ENCODE measurements at places on chromosomes 13 and 19. TPM values are rescaled to one million over a fixed set of nuclear protein-coding genes. Genes with fewer than 3 reads are reported as not detected.
A peak's percentile ranks its signal among the peaks of the same experiment; 100 is the strongest.

DNA sequence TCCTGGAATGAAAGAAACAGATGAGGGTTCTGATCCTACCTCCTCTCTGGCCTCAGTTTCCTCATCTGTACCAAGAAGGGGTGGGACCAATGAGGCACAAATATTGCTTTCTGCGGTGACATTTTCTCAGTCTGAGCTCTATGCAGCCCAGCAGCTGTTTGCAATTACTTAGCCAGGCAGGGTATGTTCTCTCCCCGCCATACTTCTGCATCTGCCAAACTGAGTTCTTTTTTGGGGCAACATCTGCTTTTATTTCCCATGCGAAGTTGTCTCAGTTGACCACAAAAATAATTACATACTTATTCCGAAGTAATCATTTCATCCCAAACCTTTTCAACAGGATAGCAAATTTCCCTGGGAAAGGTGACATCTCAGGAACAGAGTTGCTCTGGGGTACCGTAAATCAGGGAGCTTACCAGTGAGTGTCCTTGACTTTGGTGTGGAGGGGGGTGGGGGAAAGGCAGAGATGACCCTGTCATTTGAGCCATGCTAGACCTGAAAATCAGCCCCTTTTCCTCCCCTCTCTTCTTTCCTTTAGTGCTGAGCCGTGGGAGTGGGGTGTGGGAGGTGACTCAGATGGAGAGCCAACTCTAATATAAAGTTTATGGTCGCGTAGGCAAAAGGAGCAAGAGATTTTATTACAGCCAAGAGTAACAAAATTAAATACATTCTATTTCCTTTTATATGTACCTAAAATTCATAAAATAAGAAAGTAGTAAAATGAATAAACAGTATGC lies 165.7 kb upstream of the KL start:
- no peak for DNase-seq
- H3K4me3 ChIP-seq = no peak overlapping the region
- no peaks in the 10 kb centered on the region for H3K4me1 ChIP-seq
- no peak overlapping the region for H3K27ac ChIP-seq

- peak overlapping the region; percentile 70 for H3K27ac ChIP-seq
- no peak overlapping the region for H3K4me3 ChIP-seq
- DNase-seq = no peak
Observed at GRCh38 chr19:15296353-15296752, 36.0 kb downstream of the BRD4 start.

CNFN gene
- not detected for total RNA-seq

DNA sequence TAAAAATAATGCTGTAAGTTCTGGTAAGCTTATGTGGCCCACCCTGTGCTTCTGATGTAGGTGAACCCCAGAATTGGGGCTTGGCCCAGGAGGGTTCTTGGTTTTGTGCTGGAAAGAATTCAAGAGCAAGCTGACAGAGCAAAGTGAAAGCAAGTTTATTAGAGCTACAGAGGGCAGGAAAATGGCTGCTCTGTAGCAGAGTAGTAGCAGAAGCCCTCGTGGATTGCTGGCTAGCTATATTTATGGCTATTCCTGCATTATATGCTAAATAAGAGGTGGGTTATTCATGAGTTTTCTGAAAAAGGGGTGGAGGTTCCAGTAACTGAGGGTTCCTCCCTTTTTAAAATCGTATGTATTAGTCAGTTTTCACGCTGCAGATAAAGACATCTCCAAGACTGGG lies 20.6 kb upstream of the ZNF599 start:
- no peak overlapping the region for H3K4me3 ChIP-seq
- H3K27ac ChIP-seq = no peak overlapping the region
- H3K4me1 ChIP-seq = no peaks in the 10 kb centered on the region
- no peak for DNase-seq

DNA sequence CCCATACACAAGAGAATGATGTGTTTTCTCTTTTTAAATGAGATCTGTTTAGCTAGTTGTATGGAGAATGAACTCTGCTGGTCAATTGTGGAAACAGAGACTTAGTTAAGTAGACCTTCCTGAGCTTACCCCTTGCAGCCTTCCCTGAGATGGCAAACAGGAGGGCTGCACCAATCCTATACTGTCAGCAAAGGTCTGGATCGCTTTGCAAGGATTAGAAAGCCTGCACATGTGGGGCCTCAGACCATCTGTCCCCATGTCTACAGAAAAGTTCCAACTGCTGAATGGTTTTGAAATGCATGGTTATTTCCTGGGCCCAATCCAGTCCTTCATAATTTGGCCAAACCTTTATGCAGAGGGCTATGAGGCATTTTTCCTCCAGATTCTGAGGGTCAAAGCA lies 183.9 kb upstream of the SLC10A2 start:
- no peak overlapping the region for H3K27ac ChIP-seq
- no peaks in the 10 kb centered on the region for H3K4me1 ChIP-seq
- DNase-seq = no peak
- H3K36me3 ChIP-seq = no peaks in the 10 kb centered on the region

EDNRB gene
- total RNA-seq = 15.8 TPM

GRCh38 chr13:111855191-111855590 lies 211.8 kb upstream of the SOX1 start:
- DNase-seq = no peak
- H3K27ac ChIP-seq = no peak overlapping the region
- H3K4me1 ChIP-seq = no peaks in the 10 kb centered on the region
- H3K4me3 ChIP-seq = no peak overlapping the region

STOML3 gene
- not detected for total RNA-seq

- DNase-seq = no peak
- no peaks in the 10 kb centered on the region for H3K36me3 ChIP-seq
- H3K4me3 ChIP-seq = no peak overlapping the region
- no peaks in the 10 kb centered on the region for H3K4me1 ChIP-seq
- H3K27ac ChIP-seq = no peak overlapping the region
- H3K27me3 ChIP-seq = no peaks in the 10 kb centered on the region
Observed at GRCh38 chr13:37344056-37344455, 238.6 kb upstream of the CSNK1A1L start.

RXFP2 gene
- not detected for total RNA-seq

DNA sequence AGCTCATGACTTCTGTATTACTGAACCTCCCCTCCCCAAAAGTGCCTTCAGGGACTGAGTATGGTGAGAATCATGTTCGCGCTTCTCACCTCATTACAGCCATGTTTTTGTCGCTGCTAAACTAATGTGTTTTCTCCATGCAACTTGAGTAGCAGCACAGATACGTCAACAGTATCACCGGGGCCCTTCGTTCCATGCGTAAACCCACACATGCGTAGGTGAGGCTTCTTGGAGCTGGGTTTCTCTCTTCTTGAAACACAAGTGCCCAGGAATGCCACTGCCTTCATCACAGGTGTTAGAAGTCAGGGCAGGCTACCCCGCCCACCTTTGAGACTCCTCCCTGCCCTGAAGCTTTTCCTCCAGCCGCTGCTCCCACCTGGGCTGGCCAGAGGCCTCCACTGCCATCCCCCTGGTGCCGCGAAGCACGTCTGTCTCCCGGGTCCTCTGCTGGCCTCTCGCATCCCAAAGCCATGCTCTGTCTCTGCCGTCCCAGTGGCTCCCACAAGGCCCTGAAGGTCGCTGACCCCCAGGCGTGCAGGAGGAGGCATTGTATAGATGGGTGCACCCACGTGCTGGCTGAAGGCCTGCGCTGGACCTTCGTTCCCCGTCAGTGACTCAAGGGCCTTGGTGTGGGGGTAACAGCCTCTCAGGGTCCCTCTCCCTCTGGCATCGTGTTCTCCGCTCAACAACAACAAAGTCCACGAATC lies 135.3 kb upstream of the MCF2L start:
- peaks cover 90% of the 10 kb centered on the region for H3K36me3 ChIP-seq
- no peaks in the 10 kb centered on the region for H3K27me3 ChIP-seq
- no peaks in the 10 kb centered on the region for H3K4me1 ChIP-seq
- no peak for DNase-seq
- no peak overlapping the region for H3K27ac ChIP-seq
- H3K4me3 ChIP-seq = no peak overlapping the region

GNG8 gene
- not detected for total RNA-seq

DNA sequence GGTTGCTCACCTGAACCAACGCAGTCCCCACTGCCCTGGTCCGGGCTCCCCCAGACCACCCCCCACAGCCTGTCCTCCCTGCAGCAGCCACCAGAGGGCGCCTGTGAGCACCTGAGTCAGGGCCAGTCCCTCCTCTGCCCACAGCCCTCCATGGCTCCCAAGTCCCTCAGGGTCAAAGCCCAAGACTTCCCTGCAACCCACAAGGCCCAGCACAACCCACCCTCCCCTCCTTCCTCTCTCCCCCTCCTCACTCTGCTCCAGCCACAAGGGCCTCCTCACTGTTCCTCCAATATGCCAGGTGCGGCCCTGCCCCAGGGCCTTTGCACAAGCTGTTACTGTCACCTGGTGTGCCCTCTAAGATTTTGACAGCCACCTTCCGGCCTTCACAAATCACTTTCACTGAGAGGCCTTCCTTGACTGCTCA lies 10.9 kb downstream of the GNA15 start:
- no peaks in the 10 kb centered on the region for H3K36me3 ChIP-seq
- peaks cover 21% of the 10 kb centered on the region for H3K4me1 ChIP-seq

ZNF135 gene
- 3.5 TPM for total RNA-seq

DNA sequence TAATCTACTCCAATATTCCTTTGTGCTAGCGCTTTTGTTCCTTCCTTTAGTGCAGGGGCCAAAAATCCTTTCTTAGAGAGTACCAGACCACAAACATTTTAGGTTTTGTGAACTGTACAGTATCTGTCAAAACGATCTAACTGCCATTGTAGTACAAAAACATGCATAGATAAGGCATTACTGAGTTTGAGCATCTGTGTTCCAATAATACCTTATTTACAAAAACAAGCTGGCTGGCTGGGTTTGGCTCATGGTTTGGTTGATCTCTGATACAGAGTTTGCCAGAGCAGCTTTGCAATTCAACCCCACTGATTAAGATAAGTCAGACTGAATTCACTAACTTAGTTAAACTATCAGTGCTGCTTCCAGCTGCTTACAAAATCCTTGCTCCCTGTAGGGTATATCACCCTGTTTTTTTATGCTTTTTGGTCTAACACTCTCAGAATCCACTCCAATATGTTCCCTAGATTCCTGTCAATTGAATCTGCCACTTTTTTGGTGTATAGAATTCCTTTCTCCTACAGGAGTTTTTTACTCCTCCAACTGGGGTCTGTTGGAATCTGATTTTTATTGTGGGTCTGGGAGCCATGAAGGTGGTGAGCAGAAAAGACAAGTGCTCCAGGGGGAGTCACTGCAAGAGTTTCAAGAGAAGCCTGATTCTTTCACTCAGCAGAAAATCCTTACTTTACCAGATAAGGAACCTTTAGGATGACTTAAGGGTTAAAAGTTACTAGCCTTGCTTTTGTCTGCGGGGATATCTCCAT lies 1399.4 kb downstream of the EFNB2 start:
- H3K27ac ChIP-seq = no peak overlapping the region
- DNase-seq = no peak
- no peaks in the 10 kb centered on the region for H3K36me3 ChIP-seq
- H3K4me3 ChIP-seq = no peak overlapping the region
- no peaks in the 10 kb centered on the region for H3K4me1 ChIP-seq
- no peaks in the 10 kb centered on the region for H3K27me3 ChIP-seq

- no peak overlapping the region for H3K27ac ChIP-seq
- no peak for DNase-seq
- no peaks in the 10 kb centered on the region for H3K27me3 ChIP-seq
- no peaks in the 10 kb centered on the region for H3K36me3 ChIP-seq
- no peak overlapping the region for H3K4me3 ChIP-seq
Observed at GRCh38 chr13:22455036-22455435, 725.7 kb upstream of the SGCG start.

DNA sequence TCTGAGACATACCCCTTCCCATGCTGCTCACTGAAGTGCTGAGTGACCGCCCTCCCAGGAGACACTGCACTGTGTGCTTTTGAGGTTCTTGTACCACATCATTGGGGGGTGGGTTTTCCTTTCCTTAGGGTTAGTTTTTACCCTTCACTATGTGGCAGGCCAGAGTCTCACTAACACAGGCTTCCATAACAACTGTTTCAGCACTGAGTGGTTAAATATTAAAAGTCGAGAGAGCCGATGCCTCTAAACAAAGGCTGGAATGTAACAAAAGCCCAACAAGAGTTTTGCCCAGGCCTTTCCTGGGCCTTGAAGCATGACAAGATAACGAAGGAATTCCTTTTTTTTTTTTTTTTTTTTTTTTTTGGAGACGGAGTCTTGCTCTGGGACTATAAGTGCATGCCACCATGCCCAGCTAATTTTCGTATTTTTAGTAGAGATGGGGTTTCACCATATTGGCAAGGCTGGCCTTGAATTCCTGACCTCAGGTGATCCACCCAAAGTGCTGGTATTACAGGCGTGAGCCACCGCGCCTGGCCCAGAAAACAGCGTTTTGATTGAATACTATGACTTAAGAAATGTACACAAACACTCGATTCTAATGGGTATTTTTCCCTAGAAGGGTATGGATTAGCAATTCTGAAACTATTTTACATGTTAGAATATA lies 46.5 kb downstream of the ZNF823 start:
- no peaks in the 10 kb centered on the region for H3K36me3 ChIP-seq
- no peak overlapping the region for H3K4me3 ChIP-seq
- no peak overlapping the region for H3K27ac ChIP-seq
- no peaks in the 10 kb centered on the region for H3K27me3 ChIP-seq

- H3K4me1 ChIP-seq = no peaks in the 10 kb centered on the region
- no peak overlapping the region for H3K4me3 ChIP-seq
- peaks cover 75% of the 10 kb centered on the region for H3K36me3 ChIP-seq
- no peaks in the 10 kb centered on the region for H3K27me3 ChIP-seq
- no peak for DNase-seq
Observed at GRCh38 chr19:50266041-50266440, 62.6 kb downstream of the MYH14 start.

- H3K4me1 ChIP-seq = peaks cover 9% of the 10 kb centered on the region
- no peaks in the 10 kb centered on the region for H3K36me3 ChIP-seq
- peaks cover 99% of the 10 kb centered on the region for H3K27me3 ChIP-seq
- DNase-seq = no peak
- H3K27ac ChIP-seq = no peak overlapping the region
Observed at GRCh38 chr19:41922585-41922984, 5.7 kb downstream of the ERFL start.

GRCh38 chr13:27309967-27310598 lies 39.5 kb downstream of the RASL11A start:
- no peaks in the 10 kb centered on the region for H3K36me3 ChIP-seq
- no peak overlapping the region for H3K27ac ChIP-seq
- H3K27me3 ChIP-seq = no peaks in the 10 kb centered on the region
- H3K4me3 ChIP-seq = no peak overlapping the region

ZNF382 gene
- 0.29 TPM for total RNA-seq

- no peak overlapping the region for H3K4me3 ChIP-seq
- no peaks in the 10 kb centered on the region for H3K4me1 ChIP-seq
- no peak overlapping the region for H3K27ac ChIP-seq
- DNase-seq = peak; percentile 20
- no peaks in the 10 kb centered on the region for H3K36me3 ChIP-seq
- H3K27me3 ChIP-seq = no peaks in the 10 kb centered on the region
Observed at GRCh38 chr13:87779426-87779825, 108.3 kb downstream of the SLITRK5 start.

- H3K27me3 ChIP-seq = peaks cover 10% of the 10 kb centered on the region
- peak within 1 kb of the TSS; percentile 77 for H3K27ac ChIP-seq
- peak; percentile 78 for DNase-seq
- H3K4me1 ChIP-seq = peaks cover 35% of the 10 kb centered on the region
- peak within 1 kb of the TSS; percentile 45 for H3K4me3 ChIP-seq
Observed at GRCh38 chr19:45667620-45668341, at the start of gene GIPR. TSS of gene GIPR (plus strand) at chr19:45668221. CDS start at chr19:45669521, 1,300 bp downstream.

Measured in stomach (tissue), 19 donors.